ENCODE measurements at places on chromosomes 7 and 10.

DNA sequence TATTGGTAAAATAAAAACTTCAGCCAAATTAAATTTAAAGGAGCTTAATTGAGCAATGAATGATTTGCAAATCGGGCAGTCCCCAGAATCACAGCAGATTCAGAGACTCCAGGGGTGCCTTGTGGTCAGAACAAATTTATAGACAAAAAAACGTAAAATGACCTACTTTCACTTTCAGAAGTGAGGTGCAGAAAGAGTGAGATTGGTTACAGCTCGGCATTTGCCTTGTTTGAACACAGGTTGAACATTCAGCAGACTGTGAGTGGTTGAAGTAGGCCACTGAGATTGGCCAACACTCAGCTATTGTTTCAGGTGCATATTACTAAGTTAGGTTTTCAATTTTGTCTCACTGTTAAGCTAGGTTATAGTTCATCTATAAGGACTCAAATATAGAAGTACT lies 153.4 kb downstream of the BICC1 start:
- no peak for DNase-seq

DNA sequence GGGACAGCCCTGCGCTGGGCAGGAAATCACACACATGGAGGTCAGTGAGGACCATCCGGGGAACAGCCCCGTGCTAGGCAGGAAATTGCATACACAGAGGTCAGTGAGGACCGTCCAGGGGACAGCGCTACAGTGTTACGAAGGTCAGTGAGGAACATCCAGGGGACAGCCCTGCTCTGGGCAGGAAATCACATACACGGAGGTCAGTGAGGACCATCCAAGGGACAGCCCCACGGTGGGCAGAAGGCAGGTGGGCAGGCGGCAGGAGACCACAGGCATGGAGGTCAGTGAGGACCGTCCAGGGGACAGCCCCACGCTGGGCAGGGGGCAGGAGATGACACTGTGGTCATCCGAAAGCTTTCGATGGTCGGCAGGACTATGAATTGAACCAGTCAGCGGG lies 79.7 kb downstream of the PTPRN2 start:
- DNase-seq = no peak

GRCh38 chr7:46318276-46318675 lies 397.2 kb upstream of the IGFBP3 start:
- no peak for DNase-seq

DNA sequence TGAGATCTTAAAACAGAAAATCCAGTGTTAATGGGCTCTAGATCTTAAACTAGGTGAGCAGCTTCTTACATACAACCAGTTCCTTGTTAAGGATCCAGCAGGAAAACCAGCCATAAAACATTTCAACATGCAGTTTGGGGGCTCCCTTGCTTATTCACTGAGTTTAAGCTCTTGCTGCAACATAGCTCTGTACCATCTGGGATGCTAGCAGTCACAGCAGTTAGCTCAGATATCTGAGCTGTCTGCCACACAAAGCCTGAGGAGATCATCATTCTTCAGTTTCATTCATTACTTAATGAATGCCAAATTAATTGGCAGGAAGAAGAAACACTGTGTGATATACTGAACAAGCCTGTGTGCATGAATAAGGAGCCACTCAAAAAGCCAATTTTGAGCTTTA lies 62.8 kb downstream of the PODXL start:
- no peak for DNase-seq

DNA sequence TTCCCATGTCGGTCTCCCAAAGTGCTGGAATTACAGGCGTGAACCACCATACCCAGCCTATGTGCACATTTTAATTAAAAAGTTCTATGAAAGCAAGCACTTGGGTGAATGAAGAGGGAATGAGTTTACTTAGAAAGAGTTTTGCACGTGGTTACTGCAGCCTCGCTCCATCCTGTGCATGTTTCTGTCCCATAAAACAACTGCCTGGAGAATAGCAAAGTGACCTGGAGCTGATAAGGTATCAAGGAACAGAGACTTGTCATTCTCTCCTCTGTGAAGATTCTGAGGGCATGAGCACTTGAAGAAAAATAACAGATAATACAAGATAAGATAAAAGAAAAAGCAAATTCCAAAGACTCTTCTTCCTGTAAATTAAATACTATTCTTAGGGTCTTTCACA lies 112.2 kb upstream of the JCAD start:
- no peak for DNase-seq

DNA sequence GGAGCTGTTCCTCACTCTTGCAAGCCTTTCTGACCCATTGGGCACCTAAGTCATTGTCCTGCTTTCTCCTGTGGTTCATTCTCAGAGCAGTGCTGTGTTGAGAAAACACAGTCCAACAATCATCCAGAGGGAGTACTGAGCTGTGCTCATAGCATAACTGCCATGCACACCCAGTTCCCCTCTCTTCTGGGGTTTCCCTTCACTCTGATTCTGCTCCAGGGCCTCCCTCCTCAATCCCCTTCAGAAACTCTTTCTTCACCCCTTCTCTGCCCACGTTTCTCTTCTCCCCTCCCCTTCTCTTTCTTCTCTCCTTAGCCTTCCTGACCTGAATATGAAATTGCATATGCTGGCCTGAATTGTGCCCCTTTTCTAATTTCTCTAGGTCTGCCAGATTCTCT lies 155.8 kb downstream of the AOAH start:
- DNase-seq = no peak

GRCh38 chr7:26856176-26856985 lies 8.0 kb downstream of the SKAP2 start:
- DNase-seq = no peak

DNA sequence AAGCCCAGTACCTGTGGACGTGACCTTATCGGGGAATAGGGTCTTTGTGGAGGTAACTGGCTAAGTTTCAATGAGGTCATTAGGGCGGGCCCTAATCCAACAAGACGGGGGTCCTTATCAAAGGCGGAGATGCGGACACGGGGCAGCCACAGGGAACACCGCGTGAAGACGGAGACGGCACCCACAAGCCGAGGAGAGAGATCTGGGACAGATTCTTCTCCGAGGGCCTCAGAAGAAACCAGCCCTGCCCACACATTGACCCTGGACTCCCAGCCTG lies 516.9 kb downstream of the DNAJB6 start:
- no peak for DNase-seq

DNA sequence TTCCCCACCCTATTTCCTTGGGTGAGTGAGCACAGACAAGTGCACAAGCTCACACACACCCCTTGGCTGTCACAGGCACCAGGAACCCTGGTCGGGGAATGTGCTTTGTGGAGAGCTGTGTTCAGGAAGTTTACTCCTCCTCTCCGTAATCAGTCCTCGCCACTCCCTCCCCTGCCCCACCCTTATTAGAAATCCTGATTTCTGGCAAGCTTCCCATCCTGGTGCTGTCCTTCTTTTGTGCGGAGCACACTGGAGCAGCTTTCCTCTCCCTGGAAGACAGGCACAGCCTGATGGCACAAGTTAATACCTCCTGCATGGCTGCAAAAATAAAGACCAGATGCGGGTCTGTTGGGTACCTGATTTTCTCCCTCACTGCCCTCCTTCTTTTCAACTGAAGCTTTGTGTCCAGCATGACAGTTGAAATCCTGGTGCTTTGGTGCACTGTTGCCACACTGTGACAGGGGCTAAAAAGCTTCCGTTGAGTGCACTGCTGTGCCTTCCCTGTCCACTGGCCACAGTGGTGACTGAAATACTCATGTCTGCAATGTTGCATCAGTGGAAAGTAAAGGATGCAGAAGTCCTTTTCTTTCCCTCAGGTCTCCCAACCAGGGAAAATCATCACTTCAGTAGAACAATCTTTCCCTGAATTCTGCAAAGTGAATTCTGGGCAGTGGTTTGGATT lies 55.0 kb downstream of the LRRC4 start:
- no peak for DNase-seq

GRCh38 chr10:120982507-120982906 lies 131.3 kb downstream of the WDR11 start:
- peak; percentile 54 for DNase-seq

GRCh38 chr10:78148216-78148960 lies 114.7 kb downstream of the RPS24 start:
- no peak for DNase-seq

- DNase-seq = no peak
These were observed 125.1 kb downstream of the TRRAP start for GRCh38 chr7:99003419-99003818.

DNA sequence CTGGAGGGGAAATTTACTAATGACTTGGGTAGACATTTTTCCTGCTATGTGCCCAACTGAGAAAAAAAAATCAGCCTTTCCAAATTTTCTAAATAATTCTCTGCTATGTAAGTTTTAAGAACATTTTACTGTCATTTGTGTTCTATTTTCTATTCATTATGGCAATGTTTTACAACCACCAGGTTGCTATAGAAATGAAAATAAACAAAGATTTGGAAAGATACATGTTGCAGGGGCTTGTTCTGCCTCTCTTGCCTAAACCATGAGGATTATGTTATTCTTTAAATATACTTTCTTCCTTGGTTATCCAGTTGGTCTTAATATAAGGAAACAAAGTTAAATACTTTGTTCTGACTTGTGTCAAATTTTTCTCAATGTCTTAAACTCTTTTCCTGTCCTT lies 257.2 kb downstream of the TWIST1 start:
- no peak for DNase-seq

DNA sequence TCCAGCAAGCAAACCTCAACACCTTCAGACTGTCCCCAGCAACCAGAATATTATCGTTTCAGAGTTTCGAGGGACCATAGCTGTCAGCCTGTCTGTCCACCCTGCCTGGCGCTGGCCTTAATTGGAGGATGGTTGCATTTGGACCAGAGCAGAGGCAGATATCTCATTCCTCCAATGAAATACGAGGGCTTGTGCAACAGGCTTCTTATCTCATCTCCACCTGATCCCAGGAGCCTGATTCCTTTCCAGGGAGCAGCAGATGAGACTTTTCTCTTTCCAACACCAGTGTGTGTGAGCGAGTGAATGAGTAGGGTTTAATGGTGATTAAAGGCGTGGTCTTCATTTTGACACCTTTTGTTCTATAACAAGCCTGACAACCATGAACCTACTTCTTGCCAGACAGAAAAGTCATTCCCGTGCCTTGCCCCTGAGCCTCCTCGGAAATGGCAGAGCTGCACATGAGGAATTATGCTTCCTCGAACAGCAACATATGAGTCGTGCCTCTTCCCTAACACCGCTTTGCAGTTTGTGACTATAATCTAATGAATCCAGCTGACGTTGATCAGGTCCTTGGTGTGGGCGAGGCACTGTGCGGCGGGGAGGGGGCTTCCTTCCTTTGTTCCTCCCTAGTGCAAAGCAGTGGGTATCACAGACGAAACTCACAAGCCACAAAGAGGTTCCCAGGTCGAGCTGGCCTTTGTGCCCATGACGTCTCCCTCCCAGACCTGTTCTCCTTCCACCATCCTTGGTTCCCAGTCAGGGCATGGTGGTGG lies 147.4 kb downstream of the CUX1 start:
- DNase-seq = no peak

GRCh38 chr7:127890726-127891125 lies 140.5 kb downstream of the LRRC4 start:
- DNase-seq = no peak

- DNase-seq = no peak
These were observed 193.4 kb downstream of the CCDC3 start for GRCh38 chr10:12808014-12808613.

DNA sequence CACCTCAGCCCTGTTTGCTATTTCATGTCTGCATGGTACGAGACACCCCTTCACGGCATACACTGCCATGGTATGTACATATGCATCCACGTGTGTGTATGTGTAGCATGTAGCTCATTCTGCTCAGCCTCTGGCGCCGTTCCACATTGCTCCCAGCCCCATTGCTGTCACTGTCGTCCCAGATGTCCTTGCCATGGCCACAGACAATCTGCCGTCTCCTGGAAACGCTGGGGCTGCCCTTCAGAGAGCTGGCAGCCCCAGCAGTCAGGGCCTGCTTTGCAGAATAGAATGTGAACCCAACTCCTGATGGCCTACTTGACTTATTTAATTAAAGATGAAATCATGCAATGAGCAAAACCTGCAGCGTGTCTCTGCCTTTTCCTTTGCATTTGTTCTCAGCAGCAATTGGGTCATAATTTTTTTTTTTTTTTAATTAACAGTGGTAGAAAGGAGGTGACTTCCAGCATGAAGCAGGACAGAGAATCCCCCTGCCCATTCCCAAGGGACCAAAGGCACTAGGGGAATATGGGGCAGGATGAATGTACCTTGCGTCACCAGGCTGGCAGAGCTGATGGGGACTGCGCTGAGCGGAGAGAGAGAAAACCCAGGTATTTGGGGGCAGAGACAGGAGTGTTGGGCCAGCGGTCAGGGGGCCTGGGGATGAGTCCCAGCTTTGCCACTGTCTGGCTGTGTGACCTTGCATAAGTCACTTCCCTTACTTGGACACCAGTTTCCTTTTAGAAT lies 49.2 kb downstream of the CHST3 start:
- DNase-seq = no peak

DNA sequence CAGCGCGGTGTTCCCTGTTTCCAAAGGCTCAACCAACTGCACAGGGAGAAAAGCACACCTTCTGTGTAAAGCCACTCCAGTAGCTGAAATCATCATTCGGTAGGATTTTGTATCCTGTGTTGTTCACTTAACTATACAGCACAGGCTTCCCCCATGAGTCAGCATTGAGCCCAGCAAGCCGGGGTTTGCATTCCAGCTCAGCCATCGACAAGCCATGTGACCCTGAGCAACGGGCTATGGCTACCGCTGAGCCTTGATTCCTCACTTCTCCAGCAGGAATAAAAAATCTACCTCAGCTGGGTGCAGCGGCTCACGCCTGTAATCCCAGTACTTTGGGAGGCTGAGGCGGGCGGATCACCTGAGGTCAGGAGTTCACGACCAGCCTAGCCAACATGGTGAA lies 44.1 kb upstream of the ATP6V0A4 start:
- DNase-seq = peak; percentile 54

GRCh38 chr10:104045151-104046089 lies 40.3 kb downstream of the COL17A1 start:
- DNase-seq = peak; percentile 88

- no peak for DNase-seq
These were observed 205.8 kb upstream of the HDAC9 start for GRCh38 chr7:18289788-18290187.

GRCh38 chr7:136555933-136556332 lies 312.5 kb upstream of the CHRM2 start:
- DNase-seq = no peak

GRCh38 chr7:29337546-29338116 lies 143.1 kb downstream of the CHN2 start:
- no peak for DNase-seq
